ENCODE measurements at places on chromosomes 4 and X. TPM values are rescaled to one million over a fixed set of nuclear protein-coding genes. Genes with fewer than 3 reads are reported as not detected.

- DNase-seq: no peak
Measured at GRCh38 chrX:148204195-148204594, 223.1 kb downstream of the FMR1NB start.

- no peak for DNase-seq
Measured at GRCh38 chr4:2954358-2955185, 8.6 kb downstream of the NOP14 start.

Gene CCNI
- total RNA-seq: 206 TPM

Gene ADH7
- not detected for total RNA-seq

DNA sequence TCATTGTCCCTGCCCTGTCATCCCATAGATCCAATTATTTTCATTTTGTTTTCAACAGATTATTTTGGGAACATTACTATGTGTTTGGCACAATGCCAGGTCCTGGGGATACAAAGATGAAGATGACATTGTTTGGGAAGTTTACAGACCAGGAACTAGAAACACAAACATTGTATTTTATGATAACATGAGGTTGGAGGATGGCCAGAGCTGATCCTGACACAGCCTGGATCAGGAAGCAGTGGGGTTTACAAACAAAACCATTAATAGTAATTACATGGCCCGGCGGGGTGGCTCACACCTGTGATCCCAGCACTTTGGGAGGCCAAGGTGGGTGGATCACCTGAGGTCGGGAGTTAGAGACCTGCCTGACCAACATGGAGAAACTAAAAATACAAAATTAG lies 29.9 kb downstream of the CLRN2 start:
- no peak for DNase-seq

DNA sequence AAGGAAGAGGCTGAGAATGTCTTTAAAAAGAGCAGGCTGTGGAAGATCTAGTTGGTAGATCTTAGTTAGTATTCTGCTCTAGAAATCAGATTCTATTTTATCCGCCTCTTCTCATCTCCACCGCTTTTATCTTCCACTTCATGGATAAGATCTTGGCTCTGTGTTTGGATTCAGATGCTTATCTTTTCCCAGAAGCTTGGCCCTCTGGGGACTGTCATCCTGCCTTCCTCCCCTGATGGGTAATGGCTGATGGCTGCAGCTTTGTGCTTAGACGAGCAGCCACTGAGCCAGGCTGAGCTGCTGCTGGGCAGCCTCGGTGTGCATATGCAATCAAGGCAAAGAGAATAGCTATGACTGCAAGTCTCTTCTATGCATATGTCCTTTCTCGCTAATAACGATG lies 23.5 kb downstream of the TRIML1 start:
- DNase-seq: no peak

Gene LUZP4
- total RNA-seq: not detected
